ENCODE measurements at places on chromosomes 12 and 14. TPM values are rescaled to one million over a fixed set of nuclear protein-coding genes. Genes with fewer than 3 reads are reported as not detected.

GYS2 gene
- not detected for total RNA-seq

INSM2 gene
- not detected for total RNA-seq

DNA sequence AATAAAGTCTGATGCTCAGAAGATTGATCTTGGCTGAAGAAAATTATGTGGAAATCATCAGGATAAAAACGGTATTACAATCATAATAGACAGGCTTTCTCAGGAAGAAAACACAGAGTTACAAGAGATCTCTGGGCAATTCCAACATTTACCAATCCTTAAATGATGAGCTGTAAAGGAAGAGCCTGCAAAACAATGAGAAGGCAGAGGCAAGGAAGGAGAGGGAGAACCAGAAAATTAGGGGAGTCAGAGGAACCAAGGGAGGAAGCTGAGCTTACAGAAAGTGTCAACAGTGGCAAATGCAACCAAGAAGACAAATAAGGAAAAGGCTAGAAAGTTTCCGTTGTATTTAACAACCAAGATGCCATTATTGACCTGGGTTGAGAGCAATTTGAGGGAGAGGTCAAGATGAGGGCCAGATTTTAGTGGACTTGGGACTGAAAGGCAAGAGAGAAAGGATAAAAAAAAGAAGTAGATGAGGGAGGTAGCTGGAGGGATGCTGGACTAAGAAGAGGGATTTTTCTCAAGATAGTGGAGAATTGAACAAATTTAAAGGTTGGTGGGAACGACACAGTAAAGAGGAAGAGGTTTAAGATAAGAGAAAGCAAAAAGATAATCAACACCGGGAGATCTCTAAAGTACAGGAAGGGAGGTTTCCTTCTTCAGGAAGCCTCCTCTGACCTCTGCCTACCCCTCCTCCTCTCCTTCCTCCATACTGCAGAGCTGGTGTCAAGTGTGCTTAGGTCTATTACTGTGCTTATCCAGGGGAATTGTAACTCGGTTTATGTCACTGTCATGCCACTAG, 116.9 kb downstream of the DUSP6 start:
- H3K27ac ChIP-seq: no peak overlapping the region
- DNase-seq: no peak
- no peaks in the 10 kb centered on the region for H3K4me1 ChIP-seq

GRCh38 chr12:57452937-57453509, 2.1 kb upstream of the INHBE start:
- H3K27me3 ChIP-seq: no peaks in the 10 kb centered on the region
- peak; percentile 81 for DNase-seq
- H3K4me3 ChIP-seq: no peak overlapping the region
- no peaks in the 10 kb centered on the region for H3K36me3 ChIP-seq

DNA sequence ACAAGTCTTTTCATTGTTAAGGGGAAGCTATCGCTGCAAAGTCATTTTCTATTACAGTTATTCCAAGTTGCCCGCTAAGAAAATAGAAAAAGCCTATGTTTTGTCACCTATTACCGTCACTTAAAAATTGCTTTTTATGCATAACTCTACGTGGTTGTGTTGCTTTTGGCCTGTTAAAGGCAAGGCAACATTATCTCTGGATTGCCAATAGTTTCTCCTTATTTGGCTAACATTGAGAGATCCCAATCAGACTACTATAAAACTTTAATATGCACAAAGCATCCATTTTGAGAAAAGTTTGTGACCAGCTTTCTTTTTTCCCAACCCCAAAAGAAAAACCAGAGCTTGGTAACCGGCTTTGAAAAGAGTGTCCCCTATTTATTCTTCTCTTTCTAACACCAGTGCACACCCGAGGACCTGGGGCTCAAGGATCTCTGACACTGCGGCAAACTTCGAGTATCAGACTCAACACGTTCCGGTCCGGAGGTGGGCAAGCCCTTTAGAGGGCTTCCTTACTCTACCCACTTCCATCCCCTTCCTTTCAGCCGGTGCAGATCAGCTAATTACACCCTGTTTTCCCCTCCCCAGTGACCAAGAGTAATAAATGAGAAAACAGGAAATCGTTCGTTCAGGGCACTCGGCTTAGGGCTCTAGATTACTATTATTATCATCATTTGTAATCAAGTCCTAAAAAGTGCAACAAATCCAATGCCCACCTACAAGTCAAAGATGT, 1.2 kb downstream of the PPP1R12A start:
- no peaks in the 10 kb centered on the region for H3K27me3 ChIP-seq

- H3K27ac ChIP-seq: peak overlapping the region; percentile 25
- no peaks in the 10 kb centered on the region for H3K27me3 ChIP-seq
- H3K4me3 ChIP-seq: no peak overlapping the region
- H3K4me1 ChIP-seq: peaks cover 65% of the 10 kb centered on the region
- no peak for DNase-seq
Observed at GRCh38 chr12:106974511-106974910, 12.4 kb downstream of the MTERF2 start.

Measured in pancreas (tissue), 10 donors.